ENCODE measurements at places on chromosomes 4 and X. TPM values are rescaled to one million over a fixed set of nuclear protein-coding genes. Genes with fewer than 3 reads are reported as not detected.

- H3K27ac ChIP-seq: no peak overlapping the region
- no peak overlapping the region for H3K4me3 ChIP-seq
- H3K4me1 ChIP-seq: peaks cover 44% of the 10 kb centered on the region
- DNase-seq: no peak
- H3K36me3 ChIP-seq: no peaks in the 10 kb centered on the region
Observed at GRCh38 chr4:3046162-3046561, 28.2 kb downstream of the HTT-AS start.

DNA sequence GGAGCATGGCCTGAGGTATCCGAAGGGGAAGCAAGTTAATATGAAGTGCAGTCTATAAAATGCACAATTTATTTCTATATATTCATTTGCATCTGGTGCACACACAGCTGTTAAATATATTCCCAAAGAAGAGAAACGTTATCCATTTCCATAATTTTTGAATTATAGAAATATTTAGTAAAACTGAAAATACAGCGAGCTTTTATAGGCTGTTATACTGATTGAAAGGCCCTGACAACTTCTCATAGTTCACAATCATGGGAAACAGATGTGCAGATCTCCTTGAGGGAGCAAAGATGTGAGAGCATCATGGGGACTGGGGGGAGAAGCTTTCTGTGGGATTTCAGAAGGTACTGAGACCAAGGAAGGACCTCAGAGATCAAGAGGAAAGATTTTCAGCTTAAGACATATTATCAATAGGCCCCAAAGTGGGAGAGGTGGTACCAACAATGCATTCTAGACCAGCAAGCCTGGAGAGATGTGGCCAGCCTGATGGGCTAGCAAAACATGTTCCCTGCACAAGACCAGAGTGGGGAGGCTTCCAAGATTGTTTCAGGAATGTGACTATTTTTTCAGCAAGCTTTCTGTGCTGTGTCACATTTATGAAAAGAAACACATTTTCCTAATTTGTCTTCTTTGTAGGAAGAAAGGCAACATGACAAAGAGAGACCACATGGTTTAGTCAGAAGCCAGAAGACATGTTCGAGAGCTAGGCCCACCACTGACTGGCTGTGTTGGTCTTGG lies 256.0 kb upstream of the SFRP2 start:
- H3K4me1 ChIP-seq: no peaks in the 10 kb centered on the region
- H3K36me3 ChIP-seq: no peaks in the 10 kb centered on the region
- no peaks in the 10 kb centered on the region for H3K27me3 ChIP-seq
- no peak for DNase-seq

Gene SASH3
- 296 TPM for polyA plus RNA-seq

- H3K27ac ChIP-seq: no peak overlapping the region
- H3K36me3 ChIP-seq: peaks cover 24% of the 10 kb centered on the region
- no peaks in the 10 kb centered on the region for H3K27me3 ChIP-seq
- no peaks in the 10 kb centered on the region for H3K4me1 ChIP-seq
Observed at GRCh38 chr4:142112451-142112850, 476.1 kb downstream of the IL15 start.

DNA sequence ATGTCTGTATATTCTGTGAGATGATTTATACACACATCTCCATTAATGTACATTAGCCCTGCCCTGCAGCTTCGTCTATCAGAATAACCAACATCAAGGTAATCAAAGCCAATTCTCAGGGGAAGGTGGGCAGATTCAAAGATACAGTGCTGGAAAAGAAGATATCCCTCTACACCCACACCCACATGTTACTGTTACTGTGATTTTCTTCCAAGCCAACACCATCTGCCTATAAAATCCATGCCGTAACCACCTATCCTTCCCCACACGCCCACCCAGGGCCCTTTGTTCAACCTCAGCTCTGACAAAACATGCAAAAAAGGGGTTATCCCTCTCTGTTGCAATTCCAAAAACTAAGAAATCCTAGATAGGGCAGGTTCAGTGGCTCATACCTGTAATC lies 20.0 kb downstream of the OPHN1 start:
- no peak for DNase-seq
- no peaks in the 10 kb centered on the region for H3K4me1 ChIP-seq
- H3K27ac ChIP-seq: no peak overlapping the region

DNA sequence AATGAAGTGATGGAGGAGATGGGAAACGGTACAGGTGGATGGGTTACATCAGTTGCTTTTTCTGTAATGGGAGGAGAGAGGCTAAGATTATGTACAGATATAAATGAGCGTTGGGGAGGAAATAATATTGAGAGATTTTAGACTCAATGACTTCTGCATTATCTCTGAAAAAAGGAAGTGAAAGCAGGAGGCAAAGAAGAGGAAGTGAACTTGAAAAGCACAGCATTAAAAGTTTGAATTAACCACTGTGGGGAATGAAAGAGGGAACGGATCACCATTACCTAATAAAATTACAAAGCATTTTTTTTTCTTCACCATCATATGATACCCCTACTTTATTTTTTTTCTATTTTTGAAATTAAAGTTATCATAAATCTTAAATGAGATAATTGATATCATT lies 1025.5 kb downstream of the RPA4 start:
- H3K4me1 ChIP-seq: no peaks in the 10 kb centered on the region
- no peaks in the 10 kb centered on the region for H3K36me3 ChIP-seq
- no peak for DNase-seq
- no peak overlapping the region for H3K27ac ChIP-seq

DNA sequence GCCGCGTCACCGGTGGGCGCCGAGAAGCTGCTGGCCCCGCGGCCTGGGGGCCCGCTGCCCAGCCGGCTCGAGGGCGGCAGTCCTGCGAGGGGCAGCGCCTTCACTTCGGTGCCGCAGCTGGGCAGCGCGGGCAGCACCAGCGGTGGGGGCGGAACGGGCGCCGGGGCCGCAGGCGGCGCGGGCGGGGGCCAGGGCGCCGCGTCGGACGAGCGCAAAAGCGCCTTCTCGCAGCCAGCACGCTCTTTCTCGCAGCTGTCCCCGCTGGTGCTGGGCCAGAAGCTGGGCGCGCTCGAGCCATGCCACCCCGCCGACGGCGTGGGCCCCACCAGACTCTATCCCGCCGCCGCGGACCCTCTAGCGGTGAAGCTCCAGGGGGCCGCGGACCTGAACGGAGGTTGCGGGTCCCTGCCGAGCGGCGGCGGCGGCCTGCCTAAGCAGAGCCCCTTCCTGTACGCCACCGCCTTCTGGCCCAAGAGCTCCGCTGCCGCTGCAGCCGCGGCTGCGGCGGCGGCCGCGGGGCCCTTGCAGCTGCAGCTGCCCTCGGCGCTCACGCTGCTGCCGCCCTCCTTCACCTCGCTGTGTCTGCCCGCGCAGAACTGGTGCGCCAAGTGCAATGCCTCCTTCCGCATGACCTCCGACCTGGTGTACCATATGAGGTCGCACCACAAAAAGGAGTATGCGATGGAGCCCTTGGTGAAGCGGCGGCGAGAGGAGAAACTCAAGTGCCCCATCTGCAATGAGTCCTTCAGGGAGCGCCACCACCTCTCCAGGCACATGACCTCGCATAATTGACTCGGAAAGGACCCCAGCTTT lies 5.6 kb downstream of the PRDM8 start:
- peak overlapping the region; percentile 70 for H3K4me3 ChIP-seq
- peaks cover 7% of the 10 kb centered on the region for H3K4me1 ChIP-seq
- peak; percentile 56 for DNase-seq

Gene ARX
- polyA plus RNA-seq: not detected

GRCh38 chrX:40809210-40809609 lies 73.9 kb upstream of the MED14 start:
- DNase-seq: no peak
- H3K4me1 ChIP-seq: no peaks in the 10 kb centered on the region
- H3K27me3 ChIP-seq: no peaks in the 10 kb centered on the region
- H3K36me3 ChIP-seq: no peaks in the 10 kb centered on the region

GRCh38 chr4:81790477-81790876 lies 318.8 kb upstream of the RASGEF1B start:
- DNase-seq: no peak
- H3K27ac ChIP-seq: no peak overlapping the region
- H3K4me1 ChIP-seq: no peaks in the 10 kb centered on the region
- no peaks in the 10 kb centered on the region for H3K36me3 ChIP-seq
- no peak overlapping the region for H3K4me3 ChIP-seq
- H3K27me3 ChIP-seq: no peaks in the 10 kb centered on the region

Gene PCDH11X
- not detected for polyA plus RNA-seq

GRCh38 chrX:124223524-124223923 lies 108.9 kb upstream of the TEX13D start:
- no peak overlapping the region for H3K4me3 ChIP-seq
- peaks cover 30% of the 10 kb centered on the region for H3K4me1 ChIP-seq
- no peak for DNase-seq
- no peaks in the 10 kb centered on the region for H3K27me3 ChIP-seq
- H3K27ac ChIP-seq: no peak overlapping the region

- no peak for DNase-seq
- no peaks in the 10 kb centered on the region for H3K4me1 ChIP-seq
- no peaks in the 10 kb centered on the region for H3K27me3 ChIP-seq
- H3K27ac ChIP-seq: no peak overlapping the region
Observed at GRCh38 chr4:21876711-21877110, 71.9 kb downstream of the KCNIP4 start.

Gene TMPRSS11D
- not detected for polyA plus RNA-seq

DNA sequence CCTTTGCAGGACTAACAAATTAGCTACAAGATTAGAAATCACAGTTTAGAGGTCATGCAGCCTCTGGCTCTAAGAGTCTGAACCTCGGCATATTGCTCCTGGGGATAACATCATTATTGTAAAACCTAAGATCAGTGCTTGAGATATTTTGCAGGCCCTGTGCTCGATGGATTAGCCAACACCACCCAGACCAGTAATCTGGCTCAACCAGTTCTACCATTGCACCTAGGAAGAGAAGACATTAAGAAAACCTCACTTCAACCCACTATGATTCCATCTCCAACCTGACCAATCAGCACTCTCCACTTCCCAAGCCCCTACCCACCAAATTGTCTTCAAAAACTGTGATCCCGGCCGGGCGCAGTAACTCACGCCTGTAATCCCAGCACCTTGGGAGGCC lies 43.6 kb downstream of the WFS1 start:
- peaks cover 8% of the 10 kb centered on the region for H3K27me3 ChIP-seq
- no peak overlapping the region for H3K4me3 ChIP-seq

GRCh38 chr4:16206848-16207247 lies 19.4 kb downstream of the TAPT1 start:
- no peaks in the 10 kb centered on the region for H3K36me3 ChIP-seq
- peaks cover 6% of the 10 kb centered on the region for H3K4me1 ChIP-seq
- H3K27ac ChIP-seq: no peak overlapping the region
- H3K27me3 ChIP-seq: no peaks in the 10 kb centered on the region
- DNase-seq: no peak

DNA sequence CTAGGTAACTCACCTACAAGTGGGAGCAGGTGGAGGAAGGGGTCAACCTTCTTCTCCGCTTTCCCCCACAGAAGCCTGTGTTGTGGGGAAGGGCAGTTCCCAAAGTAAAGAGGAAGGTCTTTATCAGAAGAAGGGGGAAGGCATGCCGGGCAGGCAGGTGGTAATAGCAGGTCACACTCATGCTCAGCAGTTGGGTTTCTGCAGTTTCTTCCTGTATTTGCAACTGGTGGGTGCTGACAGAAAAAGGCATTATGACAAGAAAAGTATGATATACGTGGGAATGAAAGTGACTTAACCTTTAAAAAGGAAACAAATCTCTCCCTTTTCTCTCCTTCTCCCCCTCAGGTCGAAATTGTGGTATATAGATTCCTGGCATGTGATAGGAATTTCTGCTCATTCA lies 3.7 kb downstream of the MTMR1 start:
- no peaks in the 10 kb centered on the region for H3K27me3 ChIP-seq
- peaks cover 42% of the 10 kb centered on the region for H3K4me1 ChIP-seq
- DNase-seq: no peak
- H3K36me3 ChIP-seq: no peaks in the 10 kb centered on the region
- H3K27ac ChIP-seq: no peak overlapping the region
- no peak overlapping the region for H3K4me3 ChIP-seq

GRCh38 chrX:42269186-42269585 lies 345.8 kb upstream of the CASK start:
- no peaks in the 10 kb centered on the region for H3K4me1 ChIP-seq
- H3K36me3 ChIP-seq: no peaks in the 10 kb centered on the region
- no peaks in the 10 kb centered on the region for H3K27me3 ChIP-seq
- H3K4me3 ChIP-seq: no peak overlapping the region

Data from CD8-positive, alpha-beta memory T cell (primary cell).